ENCODE measurements at places on chromosomes 11 and 22.

GRCh38 chr11:12706545-12707499 is 32.6 kb downstream of the TEAD1 start:
- DNase-seq, result no peak

GRCh38 chr11:34394771-34395300 is 37.0 kb upstream of the ABTB2 start:
- no peak for DNase-seq

- DNase-seq, result no peak
Observed at GRCh38 chr11:85947431-85948272, 92.5 kb downstream of the CCDC83 start.

DNA sequence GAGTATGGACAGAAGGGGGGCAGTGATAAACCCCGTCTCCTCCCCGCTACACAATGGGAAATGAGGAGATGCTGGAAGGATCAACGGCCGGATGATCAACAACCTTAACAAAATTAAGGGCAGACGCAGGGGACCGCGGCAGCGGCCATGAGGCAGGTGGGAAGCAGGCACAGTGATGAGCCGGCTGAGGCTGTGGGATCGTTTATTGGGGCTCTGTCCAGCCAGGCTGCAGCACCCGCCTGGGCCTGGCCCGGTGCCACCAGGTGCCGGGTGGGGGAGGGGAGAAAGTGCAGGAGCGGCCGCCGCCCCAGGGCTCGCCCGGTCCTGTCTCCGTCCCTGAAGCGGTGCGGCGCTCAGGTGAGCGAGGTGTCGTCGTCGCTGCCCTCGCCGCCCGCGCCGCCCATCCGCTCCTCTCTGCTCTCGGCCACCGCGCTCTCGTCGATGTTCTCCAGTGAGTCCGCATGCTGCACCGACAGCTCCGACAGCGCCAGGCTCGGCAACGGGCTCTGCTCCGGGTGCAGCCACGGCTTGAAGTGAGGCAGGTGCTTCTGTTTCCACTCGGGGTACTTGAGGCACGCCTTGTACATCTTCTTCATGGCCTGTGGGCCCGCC is 2.4 kb upstream of the ARAP1 start:
- DNase-seq, result no peak

- DNase-seq, result no peak
Observed at GRCh38 chr11:94834911-94835593, 66.9 kb downstream of the AMOTL1 start.

- DNase-seq, result no peak
Observed at GRCh38 chr11:12285106-12285505, 92.3 kb upstream of the PARVA start.

DNA sequence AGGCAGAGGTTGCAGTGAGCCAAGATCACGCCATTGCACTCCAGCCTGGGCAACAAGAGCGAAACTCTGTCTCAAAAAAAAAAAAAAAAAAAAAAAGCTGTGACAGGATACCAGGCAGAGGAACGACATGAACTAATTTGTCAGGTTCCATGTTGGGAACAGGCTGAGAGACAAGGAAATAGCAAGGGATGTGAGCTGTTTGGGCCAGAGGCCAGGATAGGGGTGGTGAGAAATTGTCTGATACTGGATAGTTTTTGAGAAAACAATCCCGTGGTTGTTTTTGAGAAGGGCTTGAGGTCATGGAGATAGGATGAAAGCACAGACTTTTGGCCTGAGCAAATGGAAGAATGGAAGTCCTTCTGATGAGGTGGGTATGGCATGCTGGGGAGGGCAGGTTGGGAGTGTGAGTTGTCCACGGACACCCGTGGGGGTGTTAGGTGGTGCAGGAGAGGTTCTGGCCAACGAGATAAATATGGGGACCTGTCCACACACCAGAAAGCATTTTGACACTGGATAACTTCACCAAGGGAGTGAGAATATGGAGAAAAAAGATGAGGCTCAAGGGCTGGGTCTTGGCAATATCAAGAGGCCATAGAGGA is 13.7 kb downstream of the PIWIL3 start:
- DNase-seq, result no peak

GRCh38 chr11:1628506-1629325 is 859 bp upstream of the KRTAP5-5 start:
- peak; percentile 35 for DNase-seq

DNA sequence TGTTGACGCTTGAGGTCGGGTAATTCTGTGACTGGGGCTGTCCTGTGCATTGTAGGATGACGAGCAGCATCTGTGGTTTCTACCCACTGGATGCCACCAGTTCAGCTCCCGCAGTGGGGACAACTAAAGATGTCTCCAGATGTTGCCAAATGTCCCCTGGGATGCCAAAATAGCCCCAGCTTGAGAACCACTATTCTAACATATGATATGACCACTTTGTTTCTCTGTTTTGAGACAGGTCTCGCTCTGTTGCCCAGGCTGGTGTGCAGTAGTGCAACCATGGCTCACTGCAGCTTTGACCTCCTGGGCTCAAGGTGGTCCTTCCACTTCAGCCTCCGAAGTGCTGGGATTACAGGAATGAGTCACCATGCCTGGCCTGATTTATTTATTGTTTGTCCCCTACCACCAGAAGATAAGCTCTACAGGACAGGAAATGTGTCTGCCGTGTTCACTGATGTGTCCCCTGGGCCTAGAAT is 4.4 kb upstream of the MEN1 start:
- DNase-seq, result no peak

GRCh38 chr11:29447821-29448220 is 569.0 kb downstream of the KCNA4 start:
- no peak for DNase-seq

GRCh38 chr11:16767957-16768356 is 29.5 kb downstream of the C11orf58 start:
- DNase-seq, result no peak

GRCh38 chr11:131800452-131800851 is 430.0 kb downstream of the NTM start:
- DNase-seq, result no peak

GRCh38 chr22:49672014-49672516 is 155.6 kb downstream of the BRD1 start:
- DNase-seq, result no peak

- DNase-seq, result peak; percentile 64
Observed at GRCh38 chr11:72848846-72849466, 34.7 kb downstream of the ATG16L2 start.

DNA sequence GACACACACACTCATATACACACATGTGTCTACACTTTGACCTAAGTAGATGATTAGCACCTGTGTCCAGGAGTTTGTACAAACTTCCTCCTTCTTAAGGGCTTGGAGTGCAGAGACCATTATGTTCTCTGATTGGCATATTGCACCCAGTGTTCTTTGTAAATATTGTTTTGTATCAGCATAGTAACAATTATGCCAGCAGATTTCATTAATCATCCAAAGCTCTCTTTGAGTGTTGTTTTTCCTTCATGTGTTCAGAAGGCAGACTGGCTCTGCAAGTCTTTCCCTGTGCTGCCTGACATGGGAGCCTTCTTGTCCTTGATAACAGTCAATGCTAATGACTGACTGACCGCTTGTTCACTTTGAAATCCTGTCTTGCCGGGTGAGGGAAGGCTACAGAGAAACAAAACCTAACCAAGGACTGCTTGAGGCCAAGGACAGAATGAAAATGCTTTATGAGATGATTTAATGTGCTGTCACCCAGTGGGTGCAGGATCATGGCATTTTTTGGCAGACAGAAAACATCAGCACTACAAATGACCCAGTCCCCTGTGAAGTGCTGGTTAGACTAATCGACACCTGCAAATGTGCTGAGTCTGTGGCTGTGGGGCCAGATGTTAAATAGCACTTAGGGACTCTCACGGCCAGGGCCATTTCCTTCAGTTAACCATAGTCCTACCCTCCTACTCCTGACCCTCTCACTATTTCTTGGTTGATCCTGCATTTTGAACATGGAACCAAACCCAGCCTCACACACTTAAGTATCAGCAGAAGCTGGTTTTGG is 6.6 kb upstream of the BARX2 start:
- DNase-seq, result no peak

DNA sequence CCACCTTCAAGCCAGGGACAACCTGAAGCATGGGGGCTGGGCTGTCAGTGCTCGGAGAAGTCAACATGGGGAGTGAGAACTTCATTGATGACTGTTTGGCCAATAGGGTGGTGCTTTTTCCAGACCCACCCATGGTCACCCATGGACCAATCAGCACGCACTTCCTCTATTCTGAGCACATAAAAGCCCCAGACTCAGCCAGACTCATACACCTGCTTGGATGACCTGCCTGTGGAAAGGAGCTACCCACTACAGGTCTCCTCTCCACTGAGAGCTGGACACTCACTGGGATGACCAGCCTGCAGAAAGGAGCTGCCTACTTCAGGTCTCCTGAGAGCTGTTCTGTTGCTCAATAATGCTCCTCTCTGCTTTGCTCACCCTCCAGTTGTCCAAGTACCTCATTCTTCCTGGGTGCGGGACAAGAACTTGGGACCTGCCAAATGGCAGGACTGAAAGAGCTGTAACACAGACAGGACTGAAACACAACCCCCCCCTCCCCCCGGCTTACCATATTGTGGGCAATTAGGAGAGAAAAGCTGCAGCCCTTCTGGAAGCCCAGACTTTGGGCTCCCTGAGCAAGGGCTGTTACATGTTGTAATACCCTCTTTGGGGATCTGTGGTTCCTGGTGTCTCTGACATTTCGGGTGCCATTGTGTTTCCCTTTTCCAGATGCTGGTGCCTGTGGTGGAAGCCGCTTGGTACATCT is 44.4 kb upstream of the WNT11 start:
- no peak for DNase-seq

DNA sequence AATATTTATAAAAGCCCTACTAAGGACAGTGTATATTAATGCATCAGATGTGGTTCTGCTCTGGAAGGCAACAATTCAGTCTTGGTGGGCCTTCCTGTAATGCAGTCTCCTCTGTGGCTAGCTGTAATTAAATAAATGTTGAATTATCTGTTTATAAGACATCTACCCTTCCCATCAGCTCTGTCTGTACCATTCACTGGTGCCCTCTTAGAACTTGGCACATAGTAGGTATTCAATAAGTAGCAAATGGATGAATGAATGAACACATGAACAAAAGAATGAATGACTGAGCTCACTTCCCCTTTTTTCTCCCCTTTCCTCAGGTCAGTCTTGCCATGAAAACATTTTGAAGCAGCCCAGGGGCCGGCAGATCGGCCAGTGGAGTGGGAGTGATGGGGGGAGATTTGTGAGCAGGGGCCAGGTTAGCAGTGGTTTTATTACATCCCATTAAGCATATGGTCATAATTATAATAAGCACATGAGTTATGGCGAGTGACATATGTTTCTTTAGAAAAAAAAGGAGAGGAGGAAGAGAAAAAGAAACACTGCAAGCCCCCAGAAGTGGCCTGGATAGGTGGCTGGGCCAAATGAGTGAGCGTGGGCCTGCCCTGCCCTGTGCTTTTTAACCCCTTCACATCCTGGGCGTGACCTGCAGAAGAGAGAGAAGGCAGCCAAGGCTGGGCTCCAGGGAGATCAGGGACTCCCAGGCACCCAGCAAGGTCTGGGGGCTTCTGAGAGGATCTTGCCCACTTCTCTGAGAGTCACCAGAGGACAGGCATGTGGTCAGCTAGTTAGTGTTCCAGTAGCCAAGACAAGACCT is 48.6 kb upstream of the CD82 start:
- no peak for DNase-seq

DNA sequence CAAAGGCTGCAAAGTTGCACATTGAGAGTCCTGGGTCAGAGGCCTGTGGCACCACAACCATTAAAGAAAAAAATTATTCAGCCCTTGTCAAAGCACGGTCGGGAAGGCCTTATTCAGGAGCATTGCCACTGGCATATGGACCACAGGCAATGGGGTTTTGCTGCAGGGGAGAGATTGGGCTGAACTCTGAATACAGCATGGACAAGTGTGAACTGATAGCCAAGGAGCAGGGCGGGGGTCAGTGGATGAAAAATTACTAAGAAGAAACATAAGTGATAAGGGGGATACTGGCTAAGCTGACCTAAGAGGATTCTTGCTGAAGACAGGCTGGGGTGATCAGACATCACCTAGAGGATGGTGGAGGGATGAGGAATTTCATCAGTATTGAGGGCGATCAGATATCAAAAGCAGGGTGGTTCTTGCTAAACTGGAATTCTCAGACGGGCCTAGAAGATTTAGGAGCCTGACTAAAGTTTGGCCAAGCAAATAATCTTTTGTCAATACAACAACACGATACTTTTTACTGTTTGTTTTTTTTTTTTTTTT is 3.3 kb upstream of the DGCR8 start:
- DNase-seq, result no peak

- no peak for DNase-seq
Observed at GRCh38 chr11:83456075-83456474, 169.9 kb upstream of the CCDC90B start.

- DNase-seq, result no peak
Observed at GRCh38 chr11:1200611-1201191, 22.2 kb upstream of the MUC5B start.

Measured in DND-41 (cell line).